ENCODE measurements at places on chromosomes 16 and 17.

GRCh38 chr17:30477774-30478115, 537 bp downstream of the GOSR1 start:
- DNase-seq: no peak

DNA sequence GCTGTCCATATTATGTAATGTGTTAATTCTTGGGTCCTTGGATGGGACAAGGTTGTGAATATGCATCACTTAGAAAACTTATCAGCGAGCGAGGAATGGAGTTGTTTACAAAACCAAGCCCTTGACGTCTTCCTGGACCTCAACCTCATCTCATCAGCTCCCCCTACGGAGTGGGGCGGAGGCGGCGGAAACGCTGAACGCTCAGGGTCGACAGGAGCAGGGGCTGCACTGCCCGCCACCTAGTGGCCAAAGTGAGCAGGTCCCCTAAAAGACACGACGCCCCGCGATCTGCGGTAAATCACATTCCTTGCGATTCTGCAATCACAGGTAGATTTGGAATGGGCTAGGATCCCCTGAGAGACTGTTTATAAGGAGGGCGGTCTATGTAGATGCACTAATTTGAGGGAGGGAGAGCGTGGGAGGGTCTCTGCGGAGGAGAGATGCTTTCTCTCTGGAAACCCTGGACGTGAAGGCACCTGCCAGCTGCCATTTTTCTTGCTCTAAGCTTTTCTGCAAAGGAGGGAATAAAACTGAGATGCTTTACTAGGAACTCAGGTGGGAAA, 5.4 kb upstream of the ICAM2 start:
- DNase-seq: no peak

DNA sequence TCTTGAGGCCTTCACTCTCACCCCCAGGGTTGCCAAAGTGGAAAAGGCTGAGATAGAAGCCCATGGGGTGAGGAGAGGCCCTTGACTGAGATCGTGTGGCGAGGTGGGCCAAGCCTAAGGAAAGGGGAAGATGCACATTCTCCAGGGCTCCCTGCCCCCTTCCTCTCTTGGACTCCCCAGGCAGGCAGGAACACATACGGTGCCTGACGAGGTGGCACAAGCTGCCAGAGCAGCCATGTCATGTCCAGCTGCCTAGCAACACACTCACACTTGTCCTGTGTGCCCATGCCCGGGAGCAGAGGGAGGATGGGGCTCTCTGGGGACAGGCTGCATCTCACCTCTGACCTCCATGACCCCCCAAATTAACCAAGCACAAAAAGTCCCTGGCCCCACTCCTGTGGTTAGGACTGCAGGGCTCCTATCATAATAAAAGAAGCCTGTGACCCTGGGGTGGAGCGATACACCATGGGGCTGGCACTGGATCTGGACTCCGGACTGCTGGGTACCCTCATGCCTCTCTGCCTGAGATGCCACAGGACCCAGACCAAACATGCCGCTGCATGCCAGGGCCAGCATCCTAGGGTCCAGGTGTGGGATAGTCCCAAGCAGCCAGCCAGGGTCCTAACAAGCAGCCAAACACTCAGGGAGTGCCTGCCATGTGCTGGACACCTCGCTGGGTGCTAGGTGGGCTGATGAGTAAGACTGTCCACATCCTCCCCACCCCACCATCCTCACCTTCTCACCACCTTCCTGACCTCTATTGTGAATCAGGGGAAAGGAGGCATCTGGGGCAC, 2.6 kb downstream of the GIT1 start:
- DNase-seq: no peak

DNA sequence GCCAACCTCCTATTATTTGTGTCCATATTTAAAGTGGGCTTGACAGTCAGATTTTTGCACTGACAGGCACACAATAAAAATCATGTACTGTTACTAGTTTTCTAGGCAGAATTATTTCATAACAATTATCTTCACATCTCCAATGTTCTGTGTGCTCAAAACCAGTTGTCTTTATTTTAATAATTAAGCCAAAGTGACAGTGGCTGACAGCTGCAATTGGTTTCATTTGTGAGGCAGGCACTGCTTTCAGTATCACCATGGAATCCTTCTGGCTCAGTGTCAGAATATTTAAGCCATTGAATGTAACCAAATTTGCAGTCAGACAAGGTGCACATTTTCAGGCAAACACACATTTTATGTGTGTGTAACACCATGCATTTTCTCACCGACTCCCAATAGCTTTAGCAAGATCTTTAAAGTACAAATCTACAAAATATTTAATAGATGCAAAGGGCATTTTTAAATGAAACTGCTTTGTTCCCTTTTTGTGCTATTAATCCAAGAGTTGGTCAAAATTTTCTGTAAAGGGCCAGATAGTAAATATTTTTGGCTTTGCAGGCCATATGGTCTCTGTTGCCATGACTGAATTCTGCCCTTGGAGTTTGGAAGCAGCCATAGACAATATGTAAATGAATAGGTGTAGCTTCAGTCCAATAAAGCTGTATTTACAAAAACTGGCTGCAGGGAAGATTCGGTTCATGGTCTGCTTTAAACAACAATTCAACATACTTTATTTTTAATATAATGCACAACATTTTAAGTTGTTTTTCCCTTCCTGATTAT, 486.0 kb downstream of the KCNJ2 start:
- DNase-seq: no peak

GRCh38 chr17:60167065-60167741, 17.4 kb downstream of the CA4 start:
- no peak for DNase-seq

GRCh38 chr16:24288516-24288915, 32.4 kb downstream of the CACNG3 start:
- DNase-seq: no peak

DNA sequence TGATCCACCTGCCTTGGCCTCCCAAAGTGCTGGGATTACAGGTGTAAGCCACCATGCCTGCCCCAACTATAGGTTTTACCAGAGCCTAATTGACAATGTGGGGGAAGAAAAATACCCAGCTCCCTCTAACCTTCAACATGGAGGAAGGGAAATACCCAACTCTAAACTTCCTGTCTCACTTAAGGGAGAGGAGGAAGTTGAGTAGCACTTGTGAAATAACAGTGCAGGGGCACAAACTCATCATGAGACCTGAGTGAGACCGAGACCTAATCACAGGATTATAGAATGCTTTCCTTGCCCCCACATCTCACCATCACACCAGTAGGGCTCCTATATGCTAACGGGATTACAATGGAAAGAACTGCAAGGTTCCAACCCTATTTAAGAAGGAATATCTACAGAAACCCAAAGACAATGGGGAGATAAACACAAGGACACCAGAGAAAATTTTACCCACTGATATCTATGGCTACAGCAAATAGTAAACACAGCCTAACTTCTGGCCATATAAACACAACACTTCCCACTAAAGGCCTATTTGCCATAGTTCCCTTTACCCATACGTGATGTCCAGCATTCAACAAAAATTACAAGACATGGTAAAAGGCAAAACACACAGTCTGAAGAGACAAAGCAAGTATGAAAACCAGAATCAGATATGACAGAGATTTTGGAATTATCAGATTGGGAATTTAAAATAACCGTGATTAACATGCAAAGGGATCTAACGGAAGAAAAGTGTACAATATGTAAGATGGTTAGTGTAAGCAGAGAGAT, 26.9 kb downstream of the OR3A1 start:
- DNase-seq: no peak

DNA sequence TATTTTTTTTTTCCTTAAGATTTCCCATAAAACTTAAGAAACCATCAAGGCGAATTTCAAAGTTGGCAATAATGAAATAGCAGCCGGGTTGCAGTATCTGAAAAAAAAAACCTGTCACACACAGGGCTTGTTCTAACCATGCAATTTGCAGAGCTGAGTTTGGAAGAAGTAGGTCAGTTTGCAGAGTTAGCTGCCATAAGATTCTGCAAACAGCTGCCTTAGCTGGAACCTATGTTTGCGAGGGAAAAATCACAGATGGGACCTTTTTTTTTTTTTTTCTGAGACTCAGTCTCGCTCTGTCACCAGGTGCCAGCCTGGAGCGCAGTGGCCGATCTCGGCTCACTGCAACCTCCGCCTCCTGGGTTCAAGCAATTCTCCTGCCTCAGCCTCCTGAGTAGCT, 98.5 kb upstream of the HS3ST4 start:
- no peak for DNase-seq

- DNase-seq: no peak
Measured at GRCh38 chr16:89360760-89361435, 129.5 kb downstream of the ANKRD11 start.

- no peak for DNase-seq
Measured at GRCh38 chr16:83967091-83967490, 953 bp upstream of the NECAB2 start.

- peak; percentile 1 for DNase-seq
Measured at GRCh38 chr17:74089869-74090464, 113.5 kb upstream of the RPL38 start.

GRCh38 chr16:12976936-12977335, 75.5 kb downstream of the SHISA9 start:
- no peak for DNase-seq

DNA sequence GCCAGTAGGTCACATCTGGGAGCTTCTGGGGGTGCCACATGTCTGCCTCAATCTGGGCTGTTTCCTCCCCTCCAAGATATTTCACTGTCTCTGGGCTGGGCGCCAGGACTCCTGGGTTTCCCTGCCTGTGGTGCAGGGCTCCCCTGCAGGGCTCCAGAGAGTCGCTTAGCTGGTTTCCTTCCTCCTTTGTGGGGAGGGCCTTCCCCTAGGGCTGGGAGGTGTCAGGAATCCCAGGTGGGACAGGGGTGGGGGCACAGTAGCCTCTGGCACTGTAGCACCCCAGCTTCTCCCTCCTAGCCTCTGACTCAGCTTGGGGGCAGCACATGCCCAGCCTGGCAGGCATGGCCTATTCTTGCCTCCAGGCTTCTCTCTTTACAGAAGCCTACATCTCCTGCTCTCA, 2.6 kb downstream of the RARA start:
- no peak for DNase-seq

- DNase-seq: no peak
Measured at GRCh38 chr17:78044280-78044835, 84.2 kb downstream of the TMC6 start.

DNA sequence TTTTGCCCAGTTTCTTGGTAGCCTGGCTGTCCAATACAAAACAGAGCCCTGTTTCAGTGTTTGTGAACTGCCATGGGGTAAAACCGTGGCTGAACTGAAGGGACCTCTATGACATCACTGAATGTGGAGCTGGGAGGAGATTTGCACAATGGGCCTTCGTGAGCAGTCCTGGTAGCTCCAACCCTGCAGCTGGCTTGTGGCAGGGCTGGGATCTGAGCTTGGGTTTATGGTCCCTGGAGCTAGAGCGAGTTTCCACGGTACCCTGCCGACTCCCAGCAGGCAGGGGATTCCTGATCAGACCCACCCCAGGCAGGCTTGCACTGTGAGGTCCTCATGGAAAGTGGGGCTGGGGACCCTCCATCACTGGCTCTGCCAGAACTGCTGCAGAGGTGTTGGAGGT, 247.0 kb downstream of the GSG1L start:
- DNase-seq: no peak

DNA sequence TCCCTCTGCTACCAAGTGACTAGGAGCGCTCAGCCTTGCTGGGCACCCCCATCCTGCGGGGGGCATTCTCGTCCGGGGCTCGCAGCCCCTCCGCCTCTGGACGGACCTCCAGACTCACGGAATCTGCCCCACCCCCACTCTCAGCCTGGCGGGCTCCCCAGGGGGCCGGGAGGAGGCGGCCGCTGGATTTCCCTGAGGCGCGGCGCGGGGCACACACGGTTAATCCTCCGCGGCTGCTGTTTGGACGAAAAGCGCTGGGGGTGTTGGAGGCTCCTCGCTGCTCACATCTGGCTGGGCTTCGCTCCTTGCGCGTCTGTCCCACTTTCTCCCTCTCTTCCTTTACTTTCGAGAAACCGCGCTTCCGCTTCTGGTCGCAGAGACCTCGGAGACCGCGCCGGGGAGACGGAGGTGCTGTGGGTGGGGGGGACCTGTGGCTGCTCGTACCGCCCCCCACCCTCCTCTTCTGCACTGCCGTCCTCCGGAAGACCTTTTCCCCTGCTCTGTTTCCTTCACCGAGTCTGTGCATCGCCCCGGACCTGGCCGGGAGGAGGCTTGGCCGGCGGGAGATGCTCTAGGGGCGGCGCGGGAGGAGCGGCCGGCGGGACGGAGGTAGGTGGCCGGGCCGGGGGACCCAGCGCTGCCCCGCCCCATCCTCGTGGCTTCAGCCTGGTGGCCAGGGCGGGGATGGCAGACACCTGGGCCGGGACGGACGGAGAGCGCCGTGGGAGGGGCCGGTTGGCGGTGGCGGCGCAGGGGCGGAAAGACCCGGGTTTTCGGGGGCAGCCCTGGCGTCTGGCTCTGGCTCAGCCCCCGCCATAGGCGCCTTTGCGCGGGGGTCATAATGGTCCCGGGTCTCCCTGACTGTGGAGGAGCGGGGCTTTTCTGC, at the start of gene C1QTNF1:
Gene C1QTNF1, plus strand, starts transcription at position 284 of the 886 bp plus-strand sequence. CDS start 19,800 bp downstream, outside the sequence.
- no peak for DNase-seq

DNA sequence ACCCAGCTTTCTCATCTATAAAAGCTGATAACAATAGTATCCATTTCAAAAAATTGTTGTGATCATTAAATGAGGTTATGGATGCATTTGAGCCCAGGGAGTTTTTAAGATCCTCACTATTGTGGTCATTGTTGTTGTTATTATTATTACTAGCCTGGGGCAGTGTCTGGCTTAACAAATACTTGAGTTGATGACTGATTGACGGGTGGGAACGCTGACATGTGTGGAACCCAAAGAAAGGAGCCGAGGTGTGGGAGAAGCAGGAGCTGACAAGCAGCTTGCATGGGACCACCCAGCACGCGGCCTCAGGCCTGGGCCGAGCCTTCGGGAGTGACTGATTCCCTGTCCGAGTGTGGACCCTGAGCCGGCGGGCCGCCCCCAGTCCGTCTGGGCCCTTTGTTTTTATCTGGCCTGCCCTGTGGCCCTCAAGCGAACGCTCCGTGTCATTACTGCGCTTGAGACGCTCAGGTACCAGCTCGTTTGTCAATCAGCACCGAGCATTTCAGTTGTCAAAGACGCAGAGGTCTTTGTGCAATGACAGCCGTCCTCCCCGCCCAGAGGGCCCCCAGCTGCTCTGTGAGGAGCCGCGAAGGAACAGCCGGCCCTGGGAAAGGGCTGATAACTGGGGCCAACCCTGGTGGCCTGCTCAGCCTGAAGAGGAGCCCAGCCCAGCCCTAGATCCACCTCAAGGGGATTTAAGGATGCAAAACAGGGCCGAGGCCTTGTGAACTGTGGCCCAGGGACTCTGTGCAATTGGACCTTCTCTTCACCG, 132.9 kb upstream of the FOXF1 start:
- no peak for DNase-seq

- DNase-seq: no peak
Measured at GRCh38 chr16:11506741-11507305, 79.9 kb downstream of the LITAF start.

- DNase-seq: no peak
Measured at GRCh38 chr17:39484178-39484577, 22.9 kb downstream of the CDK12 start.

- DNase-seq: no peak
Measured at GRCh38 chr17:64008830-64009229, 10.7 kb downstream of the PRR29 start.

GRCh38 chr17:60645918-60646523, 31.6 kb upstream of the BCAS3 start:
- no peak for DNase-seq

GRCh38 chr17:45440161-45440778, 7.6 kb upstream of the ARHGAP27 start:
- no peak for DNase-seq

GRCh38 chr17:10247810-10248209, 49.4 kb upstream of the GAS7 start:
- DNase-seq: no peak

- DNase-seq: no peak
Measured at GRCh38 chr16:28933171-28933570, 1.4 kb downstream of the CD19 start.

- DNase-seq: no peak
Measured at GRCh38 chr17:80786470-80786869, 205.2 kb upstream of the CHMP6 start.

- no peak for DNase-seq
Measured at GRCh38 chr17:41529491-41529915, 1.4 kb upstream of the KRT19 start.
